Epithelial cell of proximal tubule (primary cell): ENCODE measurements at places on chromosomes 2 and 18.

DNA sequence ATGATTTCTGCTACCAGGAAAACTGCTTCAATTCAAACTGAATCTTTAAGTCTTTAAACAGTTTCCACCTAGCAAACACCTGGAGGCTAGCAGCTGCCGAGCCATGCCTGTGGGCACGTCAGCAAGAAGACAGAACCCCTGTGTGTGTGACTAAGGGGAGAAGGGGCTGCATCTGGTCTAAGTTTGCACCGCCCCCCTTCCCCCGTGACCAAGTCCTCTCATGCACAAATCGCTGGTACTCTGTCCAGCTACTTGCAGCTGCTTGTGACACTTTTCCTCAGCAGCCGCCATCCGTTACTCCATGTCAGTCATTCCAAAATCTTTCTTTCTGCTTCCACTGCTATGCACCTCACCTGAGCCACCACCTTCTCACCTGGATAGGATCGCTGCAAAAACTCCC, 355.0 kb downstream of the SS18 start:
- no peak for DNase-seq

DNA sequence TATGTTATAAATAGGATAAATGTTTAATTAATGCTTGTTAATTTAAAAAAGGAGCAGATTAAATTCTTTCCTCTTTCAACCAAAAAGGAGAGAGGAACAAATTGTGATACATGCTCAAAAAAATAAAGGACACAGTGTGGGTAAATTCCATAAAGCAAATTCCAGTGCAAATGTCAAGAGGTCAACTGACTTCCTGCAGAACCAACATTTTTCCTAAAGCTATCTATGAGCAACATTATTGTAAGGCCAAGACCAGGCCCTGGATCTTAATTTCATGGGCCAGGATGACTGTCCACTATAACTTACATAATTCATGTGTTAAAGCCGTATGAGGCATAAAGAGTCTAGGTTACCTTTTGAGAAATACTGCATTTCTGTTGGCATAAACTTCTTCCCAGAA, 93.9 kb upstream of the RPE start:
- no peak for DNase-seq

DNA sequence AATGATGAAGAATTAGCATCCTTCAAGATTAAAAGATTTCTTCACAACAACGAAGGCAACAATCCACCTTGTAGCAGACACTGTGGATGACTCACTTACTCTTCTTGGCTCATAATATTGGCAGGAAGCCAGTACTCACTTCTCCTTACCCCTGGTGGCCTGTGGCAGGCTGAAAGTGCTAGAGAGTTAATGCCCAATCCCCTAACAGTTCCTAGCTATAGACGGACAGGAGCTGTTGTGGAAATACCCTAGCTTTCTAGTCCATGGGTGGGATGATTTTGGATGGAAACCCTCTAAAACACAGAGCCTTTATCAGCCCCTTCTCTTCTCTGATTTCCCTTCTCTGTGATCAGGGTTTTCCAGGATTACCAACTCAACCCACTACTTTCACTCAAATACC, 128.6 kb upstream of the NYAP2 start:
- DNase-seq: peak; percentile 51

DNA sequence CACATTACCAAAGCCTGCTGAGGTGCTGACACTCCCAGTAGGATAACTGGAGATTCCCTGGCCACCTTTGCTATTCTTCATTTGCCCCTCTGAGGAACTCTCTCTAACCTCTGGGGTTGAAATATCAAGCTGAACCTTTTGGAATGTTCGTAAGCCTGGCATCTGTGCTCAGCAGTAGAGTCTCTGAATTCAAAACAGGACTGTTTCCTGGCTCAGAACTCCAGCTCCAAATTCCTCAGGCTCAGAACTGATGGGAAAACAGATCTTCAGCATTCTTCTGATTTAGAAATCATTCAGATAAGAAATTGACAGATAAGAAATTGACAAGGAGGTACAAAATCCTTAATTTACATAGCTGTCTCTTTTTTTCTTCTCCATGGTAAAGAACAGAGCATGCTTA, 22.2 kb upstream of the POU3F3 start:
- no peak for DNase-seq

- no peak for DNase-seq
These were observed 1.4 kb downstream of the MARCHF7 start for GRCh38 chr2:159713631-159714246.

- no peak for DNase-seq
These were observed 922.7 kb upstream of the CHAC2 start for GRCh38 chr2:52844701-52845423.

DNA sequence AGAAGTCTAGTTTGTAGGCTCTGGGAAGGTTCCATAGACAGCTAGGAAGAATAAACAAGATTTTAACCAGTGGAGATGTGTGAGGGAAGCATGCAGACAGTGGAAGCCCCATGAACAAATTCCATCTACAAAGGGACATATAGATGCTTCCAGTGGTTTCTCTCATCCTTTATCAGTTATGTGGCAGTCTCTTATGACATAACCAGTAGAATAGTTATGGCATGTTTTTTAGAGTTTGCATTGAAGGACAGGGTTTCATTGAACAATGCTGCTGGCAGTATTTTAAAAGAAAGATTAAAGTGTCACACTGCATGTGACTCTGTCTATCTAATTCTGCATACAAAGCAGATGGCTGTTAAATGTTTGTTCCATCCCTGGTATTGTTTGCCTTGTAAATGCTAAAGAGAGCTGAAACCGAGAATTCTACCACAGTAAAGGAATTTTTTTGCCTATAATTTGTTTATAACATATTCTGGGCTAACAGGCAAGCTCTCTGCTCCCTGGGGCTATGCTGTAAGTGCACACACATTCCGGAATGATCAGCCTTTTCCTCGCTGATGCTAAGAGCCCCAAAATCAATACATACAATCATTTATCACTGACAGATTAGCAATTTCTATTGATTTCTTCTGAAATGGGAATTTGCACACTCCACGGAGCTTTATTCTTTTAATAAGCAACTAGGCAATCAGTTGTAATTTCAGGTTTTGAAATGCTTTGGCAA, 76.8 kb upstream of the PELI1 start:
- no peak for DNase-seq

DNA sequence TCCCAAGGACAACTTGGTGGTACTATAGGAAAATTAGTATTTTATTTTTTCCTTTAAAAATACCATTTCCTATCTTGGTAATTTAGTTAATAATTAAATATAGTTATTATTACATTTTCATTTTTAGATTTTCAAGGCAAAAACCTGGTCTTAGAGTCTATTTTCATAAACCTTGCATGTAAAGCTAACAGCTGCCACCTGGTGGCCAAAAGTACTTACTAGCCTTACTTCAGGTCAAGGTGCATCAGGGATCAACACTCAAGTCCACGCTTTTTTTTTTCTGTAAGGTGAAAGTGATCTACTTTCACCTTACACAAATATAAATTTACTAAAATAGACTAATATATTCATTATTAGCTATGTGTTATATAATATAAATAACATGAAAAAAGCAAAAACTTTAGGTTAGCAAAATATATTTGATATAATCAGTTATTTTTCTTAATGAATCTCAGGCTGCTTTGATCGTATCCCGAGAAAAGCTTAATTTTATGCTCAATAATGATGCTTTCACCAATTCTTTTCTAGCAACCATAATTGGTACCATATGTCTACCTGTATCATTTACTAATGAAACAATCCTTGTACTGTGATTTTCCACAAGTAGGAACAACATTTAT, 62.5 kb downstream of the RELCH start:
- DNase-seq: peak; percentile 47

DNA sequence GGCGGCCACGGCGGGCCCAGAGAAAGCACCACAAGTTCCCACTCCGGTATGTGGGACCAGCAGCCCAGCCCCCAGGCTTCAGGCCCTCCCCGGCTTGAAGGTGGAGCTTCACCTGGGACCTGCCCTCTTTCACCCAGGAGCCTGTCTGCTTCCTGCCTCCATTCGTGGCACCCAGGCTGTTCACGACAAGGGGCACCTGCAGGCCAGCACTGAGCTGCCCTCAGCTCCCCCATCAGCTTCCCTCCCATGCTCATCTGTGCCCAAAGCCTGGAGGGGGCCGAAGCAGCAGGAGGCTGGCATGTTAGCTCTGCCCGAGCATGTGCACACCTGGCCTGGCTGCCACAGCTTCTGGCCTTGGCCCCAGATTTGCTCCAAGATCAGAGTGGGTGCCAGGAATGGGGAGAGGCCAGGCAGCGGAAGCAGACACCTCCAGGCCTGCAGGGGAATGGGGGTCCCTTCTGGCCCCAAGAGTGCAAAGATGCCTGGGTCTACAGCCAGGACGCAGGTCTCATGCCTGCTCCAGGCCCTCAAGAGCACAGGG, 312.4 kb upstream of the SYT4 start:
- DNase-seq: no peak
